ENCODE measurements at places on chromosomes 12 and 14.
A peak's percentile ranks its signal among the peaks of the same experiment; 100 is the strongest.

DNA sequence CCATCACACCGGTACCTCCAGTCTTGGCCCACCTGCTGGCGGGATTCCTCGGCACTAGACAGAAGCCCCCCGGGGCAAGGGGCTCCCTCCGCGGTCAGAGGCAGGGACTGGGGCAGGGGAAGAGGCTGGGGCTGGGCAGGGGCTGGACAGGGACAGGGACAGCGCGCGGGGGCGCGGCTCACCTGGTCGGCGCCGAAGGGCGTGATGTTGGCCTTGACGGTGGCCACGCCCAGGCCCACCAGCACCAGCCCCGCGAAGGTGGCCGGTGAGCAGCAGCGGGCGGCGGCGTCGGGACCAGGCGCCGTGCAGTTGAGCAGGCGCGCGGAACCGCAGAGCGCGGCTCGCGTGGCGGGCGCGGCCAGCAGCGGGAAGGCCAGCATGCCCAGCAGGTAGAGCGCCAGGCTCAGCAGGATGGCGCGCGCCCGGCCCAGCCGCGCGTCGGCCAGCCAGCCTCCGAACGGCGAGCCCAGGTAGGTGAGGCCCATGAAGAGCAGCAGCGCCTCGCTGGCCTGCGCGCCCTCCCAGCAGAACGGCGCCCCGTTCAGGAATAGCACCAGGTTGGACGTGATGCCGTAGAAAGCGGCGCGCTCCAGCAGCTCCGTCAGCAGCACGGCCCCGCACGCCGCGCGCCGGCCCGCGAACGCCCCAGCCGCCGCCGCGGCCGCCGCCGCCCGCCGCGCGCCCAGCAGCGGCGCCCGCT lies 392 bp downstream of the SLC15A4 start:
- no peak for DNase-seq

DNA sequence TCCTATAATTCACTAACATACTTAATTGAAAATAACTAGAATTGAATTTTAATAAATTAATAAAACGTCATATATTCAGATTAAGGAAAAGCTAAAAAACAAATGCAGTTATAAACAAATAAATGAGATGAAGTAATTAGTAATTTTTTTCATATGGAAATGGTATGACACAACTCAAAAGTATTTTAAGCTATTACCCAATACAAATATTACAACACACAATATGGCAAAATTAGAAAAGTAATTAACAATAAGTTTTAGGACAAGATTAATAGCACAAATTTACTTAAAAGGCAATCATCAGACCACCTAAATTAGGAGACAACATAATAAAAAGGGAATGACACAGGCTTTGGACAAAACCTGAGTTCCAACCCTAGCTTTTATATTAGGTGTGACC lies 81.7 kb downstream of the EEA1 start:
- DNase-seq = no peak

GRCh38 chr14:65927931-65928356 lies 515.4 kb downstream of the FUT8 start:
- peak; percentile 53 for DNase-seq

DNA sequence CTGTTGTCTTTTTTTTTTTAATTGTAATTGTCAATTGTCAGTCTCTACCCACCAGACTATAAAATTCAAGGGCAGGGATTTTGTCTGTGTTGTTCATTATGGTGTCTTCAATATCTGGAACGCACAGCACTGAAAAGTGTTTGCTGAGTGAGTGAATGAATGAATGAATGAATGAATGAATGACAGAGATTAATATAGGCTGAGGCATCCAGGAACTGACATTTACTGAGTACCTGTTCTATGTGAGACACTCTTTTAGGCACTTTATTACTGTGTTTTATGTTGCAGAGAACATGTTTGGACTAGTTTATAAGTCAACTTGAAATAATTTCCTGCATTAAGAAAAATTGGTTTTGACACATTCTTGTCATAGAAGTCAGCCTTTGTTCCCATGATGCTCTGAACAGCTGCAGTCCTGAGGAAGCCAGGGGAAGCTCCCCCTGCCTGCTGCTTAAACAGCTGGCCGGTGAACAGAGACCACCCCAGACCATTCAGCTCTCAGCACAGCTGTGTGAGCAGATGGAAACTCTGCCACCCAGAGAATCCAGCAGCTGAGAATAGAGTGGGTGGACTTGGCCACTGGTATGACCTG lies 160.7 kb upstream of the CCND2 start:
- DNase-seq = no peak

DNA sequence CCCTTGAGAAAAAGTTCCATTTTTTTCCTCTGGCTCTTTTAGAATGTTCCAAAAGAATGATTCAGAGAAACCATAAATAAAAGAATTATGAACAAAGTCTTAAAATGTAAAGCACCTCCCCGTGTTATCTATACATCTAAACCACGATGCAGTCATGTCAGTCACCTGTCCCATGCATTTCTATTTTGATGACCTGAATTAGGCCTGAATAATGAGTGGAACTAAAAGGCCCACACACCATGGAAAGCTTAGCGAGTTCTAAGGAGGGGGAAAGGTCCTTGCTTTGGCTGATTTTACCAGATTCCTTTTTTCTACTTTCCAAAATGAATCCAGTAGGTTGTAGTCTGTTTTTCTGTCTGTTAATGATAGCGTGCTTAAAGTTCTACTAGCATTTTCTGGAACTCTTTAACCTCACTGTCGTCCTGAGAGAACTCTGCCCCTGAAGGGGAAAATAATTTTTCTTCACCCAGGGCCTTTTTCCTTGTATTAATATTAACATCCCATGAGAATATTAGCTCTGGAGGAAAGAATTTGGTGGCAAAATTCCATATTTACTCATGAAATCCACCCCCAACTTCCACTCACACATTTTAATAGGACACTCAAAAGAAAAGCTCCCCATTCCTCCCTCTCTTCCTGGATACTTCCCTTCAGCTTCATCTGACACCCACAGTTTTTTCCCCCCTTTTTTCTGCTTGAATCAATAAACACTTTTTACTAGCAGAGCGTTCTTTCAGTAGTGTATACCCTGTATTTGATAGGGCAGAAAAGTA lies 266.3 kb upstream of the DIO2 start:
- DNase-seq = no peak

DNA sequence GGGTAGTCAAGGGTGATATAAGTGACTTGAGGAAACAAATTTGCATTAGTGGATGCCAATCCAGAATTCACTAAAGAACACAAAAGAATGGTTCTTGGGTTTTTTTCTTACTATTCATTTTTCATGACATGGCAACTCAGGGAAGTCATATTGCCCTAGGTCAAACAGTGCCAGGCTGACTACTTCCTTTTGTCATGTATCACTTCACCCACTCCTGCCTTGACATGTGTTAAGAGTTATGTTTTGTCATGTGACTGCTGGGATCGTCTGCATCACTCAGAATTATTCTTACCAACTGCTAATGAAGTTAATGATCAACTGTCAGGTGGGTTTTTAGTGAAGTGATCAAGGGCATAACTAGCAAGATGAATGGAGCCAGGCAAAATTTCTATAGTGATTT lies 74.2 kb downstream of the PRORP start:
- no peak for DNase-seq

- DNase-seq = no peak
These were observed 121.7 kb downstream of the ZNF664 start for GRCh38 chr12:124094733-124095132.

DNA sequence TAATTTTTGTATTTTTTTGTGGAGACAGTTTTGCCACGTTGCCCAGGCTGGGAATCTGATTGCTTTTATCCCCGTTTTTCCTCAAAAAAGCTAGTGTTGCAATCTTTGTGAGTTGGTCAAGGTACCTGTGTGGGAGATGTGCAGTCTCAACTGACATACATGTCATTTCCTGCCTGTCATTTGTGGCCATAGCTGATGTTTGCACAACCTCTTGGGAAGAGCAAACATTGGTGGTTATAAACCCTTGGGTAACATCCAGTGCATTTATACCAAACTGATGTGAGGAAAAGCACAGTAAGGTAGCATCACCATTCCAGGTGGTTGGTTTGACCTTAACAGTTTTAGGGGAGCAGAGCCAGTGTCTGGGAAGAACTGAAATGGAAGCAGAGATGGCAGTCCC lies 54.7 kb downstream of the ATG14 start:
- no peak for DNase-seq

GRCh38 chr14:100374270-100374669 lies 51.1 kb downstream of the SLC25A47 start:
- no peak for DNase-seq

DNA sequence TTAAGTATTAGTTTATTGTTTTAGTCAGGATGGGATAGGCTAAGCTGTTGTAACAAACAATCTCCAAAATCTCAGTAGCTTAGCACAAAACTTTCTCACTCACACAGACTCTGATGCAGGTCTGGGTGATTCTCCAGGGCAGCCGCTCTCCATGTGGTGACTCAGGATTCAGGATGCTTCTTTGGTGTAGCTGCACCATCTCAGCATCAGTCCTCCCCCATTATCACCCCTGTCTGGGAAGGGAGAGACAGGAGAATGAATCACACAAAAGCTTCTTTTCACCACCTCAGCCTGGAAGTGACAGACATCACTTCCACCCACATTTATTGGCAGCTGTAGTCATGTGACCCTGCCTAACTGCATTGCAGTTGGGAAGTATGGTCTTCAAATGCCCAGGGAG lies 142.3 kb downstream of the DICER1 start:
- no peak for DNase-seq

- no peak for DNase-seq
These were observed 1.3 kb downstream of the TRAF3 start for GRCh38 chr14:102778338-102779083.

- DNase-seq = no peak
These were observed 264.0 kb downstream of the ATXN7L3B start for GRCh38 chr12:74801625-74802024.

DNA sequence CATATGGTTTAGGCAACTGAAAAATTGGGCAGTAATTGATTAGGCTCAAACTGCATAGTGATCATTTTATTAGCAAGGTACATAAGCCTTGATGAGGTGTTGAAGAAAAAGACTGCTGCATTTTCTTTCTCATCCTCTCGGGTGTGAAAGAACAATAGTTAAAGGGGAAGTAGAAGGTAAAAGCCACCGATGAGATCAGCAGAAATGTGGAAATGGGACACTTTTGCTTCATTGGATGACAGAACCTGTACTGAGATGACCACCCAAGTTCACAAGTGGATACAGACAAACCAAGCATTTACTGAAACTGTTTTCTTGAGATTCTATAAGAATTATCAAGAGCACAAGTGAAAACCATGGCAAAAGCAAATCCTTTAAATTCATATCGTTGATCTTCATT lies 184.0 kb downstream of the TMX1 start:
- no peak for DNase-seq

- no peak for DNase-seq
These were observed 22.0 kb downstream of the TSPAN8 start for GRCh38 chr12:71135812-71136176.

- DNase-seq = no peak
These were observed 372.1 kb downstream of the KCNH5 start for GRCh38 chr14:62673014-62673755.

GRCh38 chr12:106133136-106134087 lies 5.3 kb downstream of the NUAK1 start:
- no peak for DNase-seq

- DNase-seq = no peak
These were observed 310.0 kb downstream of the ZFP36L1 start for GRCh38 chr14:68482772-68483395.

DNA sequence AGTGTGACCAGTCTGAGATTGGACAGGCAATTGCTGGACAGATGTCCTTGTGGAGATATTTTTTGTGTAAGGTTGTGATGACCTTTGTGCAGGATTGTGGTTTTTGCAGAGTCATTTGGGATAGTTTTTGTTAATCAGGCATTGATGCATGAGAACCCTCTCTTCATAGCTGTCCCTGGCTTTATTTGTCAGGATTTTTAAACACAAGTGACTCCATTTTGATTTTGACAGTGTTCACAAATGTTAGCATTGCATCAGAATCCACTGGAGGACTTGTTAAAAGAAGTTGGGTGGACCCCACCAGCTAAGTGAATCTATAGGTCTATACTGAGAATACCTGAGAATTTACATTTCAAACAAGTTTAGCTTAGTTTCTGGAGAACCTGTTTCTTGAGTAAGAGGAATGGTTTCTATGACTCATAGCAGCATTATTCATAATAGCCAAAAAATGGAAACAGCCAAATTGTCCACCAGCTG lies 11.8 kb downstream of the FNTB start:
- DNase-seq = no peak

- DNase-seq = no peak
These were observed 6.0 kb upstream of the CALCOCO1 start for GRCh38 chr12:53733051-53733806.

DNA sequence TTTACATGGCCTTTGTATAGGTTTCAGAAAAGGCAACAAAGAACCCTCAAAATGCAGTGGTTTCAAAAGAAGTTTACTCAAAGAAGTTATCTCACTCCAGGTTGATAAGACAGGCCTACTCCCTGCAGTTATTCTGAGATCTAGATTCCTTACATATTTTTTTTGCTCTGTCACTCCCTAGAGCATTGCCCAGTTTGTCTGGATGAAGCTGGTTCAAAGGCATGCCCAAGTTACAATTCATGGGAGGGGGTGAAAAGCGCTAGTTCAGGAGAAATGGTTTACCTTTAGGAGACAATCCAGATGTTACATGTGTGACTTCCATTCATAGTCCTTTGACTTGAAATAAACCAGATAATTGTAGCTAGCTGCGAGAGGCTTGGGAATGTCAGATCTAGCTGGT lies 115.0 kb downstream of the TPH2 start:
- no peak for DNase-seq

GRCh38 chr12:26730481-26731350 lies 102.3 kb downstream of the ITPR2 start:
- DNase-seq = no peak

- DNase-seq = no peak
These were observed 87.0 kb downstream of the FOXN4 start for GRCh38 chr12:109222062-109222461.

GRCh38 chr12:57852200-57852599 lies 5.7 kb upstream of the CTDSP2 start:
- DNase-seq = no peak

GRCh38 chr14:68779761-68780323 lies 13.0 kb downstream of the ZFP36L1 start:
- DNase-seq = no peak

DNA sequence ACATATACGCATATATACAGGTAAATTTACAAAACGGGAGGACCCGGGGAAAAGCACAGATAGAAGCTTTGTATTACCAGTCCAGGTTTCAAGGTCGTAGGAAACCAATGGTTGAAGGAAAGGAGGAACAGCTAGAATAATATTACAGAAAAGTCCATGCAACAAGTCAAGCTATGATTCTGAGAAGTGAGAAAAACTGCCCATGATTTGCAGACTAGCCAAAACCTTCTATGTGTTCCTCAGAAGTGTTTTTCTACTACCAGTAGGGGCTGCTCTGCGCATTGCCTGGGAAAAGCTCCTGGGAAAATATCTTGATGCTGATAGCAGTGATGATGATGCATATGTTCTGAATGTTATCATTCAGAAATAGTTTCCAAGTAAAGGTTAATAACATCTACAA lies 2.2 kb downstream of the PDZRN4 start:
- no peak for DNase-seq

GRCh38 chr14:24364841-24365240 lies 3.1 kb upstream of the NFATC4 start:
- no peak for DNase-seq

GRCh38 chr14:54901380-54902142 lies 1.1 kb downstream of the GCH1 start:
- no peak for DNase-seq
